T follicular helper cell (primary cell): ENCODE measurements at places on chromosomes 2 and 18.

DNA sequence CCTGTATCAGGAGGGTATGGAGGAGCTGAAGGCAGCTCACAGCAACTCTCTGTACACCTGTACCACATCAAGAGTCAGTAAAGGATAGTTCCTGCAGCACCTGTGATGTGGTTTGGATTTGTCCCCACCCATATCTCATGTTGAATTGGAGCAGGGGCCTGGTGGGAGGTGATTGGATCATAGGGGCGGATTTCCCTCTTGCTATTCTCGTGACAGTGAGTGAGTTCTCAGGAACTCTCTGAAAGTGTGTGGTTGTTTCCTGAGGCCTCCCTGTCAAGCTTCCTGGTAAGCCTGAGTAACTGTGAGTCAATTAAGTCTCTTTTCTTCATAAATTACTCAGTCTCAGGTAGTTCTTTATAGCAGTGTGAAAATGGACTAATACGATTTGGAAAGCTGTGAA is 28.9 kb downstream of the OSBPL1A start:
- DNase-seq = no peak

DNA sequence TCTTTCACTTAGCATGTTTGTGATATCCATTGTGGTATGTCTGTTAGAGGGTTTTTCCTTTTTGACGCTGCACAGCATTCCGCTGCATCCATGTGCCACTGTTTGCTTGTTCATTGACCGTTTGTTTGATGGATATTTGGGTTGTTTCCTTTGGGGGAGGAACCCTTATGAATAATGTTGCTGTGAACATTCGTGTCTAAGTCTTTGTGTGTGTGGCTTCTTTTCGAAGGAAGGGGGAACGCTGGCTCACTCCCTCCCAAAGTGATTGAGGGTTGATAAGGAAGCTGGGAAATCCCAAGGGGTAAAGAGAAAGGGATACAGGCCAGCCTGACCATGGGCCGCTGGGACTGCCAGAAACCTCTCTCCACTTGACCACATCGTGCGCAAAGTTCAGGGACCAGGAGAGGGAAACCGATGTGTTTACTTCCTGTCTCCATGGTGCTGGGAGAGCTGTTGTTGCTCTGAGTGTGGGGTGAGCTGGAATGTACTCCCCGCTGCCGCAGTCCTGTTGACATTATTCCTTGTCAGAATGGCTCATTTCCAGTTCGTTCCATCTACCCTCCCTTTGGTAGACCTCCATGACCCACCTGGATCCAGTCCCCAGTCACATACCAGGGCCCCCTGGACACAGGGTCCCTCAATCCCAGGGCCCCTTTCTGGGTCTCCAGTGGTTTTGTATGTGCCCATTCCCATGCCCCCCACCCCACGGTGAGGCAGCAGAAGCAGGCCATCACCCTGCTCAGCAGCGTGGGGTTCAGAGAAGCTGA is 39.6 kb downstream of the HS1BP3 start:
- DNase-seq = no peak

- no peak for DNase-seq
Observed at GRCh38 chr2:72952961-72953360, 35.6 kb downstream of the EMX1 start.

DNA sequence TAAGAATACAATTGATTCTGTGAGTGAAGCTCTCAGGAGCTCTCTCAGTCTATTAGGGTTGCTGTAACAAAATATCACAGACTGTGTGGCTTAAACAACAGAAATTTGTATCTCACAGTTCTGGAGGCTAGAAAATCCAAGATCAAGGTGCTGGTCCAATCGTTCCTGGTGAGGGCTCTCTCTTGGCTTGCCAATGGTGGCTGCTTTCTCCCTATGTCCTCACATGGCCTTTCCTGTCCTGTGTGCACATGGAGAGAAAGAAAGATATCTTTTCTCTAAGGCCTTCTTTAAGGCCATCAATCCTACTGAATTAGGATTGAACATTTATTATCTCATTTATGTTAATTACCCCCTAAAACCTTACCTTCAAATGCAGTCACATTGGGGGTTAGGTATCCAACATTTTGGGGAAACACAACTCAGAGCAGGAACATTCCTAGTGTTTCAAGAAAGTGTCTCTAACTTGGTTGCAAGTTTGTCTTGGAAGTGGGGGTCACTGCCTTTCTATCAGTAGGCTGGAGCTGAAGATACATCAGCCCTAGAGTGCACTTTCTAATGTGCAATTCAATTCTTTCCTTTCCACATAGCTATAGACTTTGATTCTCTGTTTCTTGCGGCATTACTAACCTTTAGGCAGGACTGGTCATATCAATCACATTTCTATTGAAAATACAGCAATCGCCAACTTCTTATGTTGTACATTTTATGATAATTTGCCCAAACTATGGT is 24.8 kb downstream of the TFPI start:
- DNase-seq = no peak

GRCh38 chr2:208489687-208490086 is 83.1 kb downstream of the PTH2R start:
- DNase-seq = no peak
